ENCODE measurements at places on chromosomes 12 and 14.

GRCh38 chr12:127304751-127305725, 961.9 kb upstream of the TMEM132C start:
- no peak for DNase-seq

DNA sequence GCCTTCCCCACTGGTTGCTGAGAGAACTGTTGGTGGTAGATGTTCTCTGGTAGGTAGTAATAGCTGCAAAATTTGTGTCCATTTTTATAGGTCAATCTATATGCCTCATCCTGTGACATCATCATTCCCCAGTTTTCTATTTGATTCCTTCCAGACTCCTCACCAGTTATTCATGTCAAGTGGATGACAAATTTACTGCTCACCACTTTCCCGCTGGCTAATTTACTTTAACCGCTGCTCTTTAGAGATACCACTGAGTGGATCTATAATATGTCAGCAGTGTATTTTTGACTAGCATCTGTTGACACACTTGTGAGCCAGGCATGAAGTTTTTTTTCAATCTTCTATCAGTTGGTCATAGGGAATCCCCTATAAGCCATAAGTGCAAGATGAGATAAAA, 24.6 kb downstream of the GPR65 start:
- no peak for DNase-seq

DNA sequence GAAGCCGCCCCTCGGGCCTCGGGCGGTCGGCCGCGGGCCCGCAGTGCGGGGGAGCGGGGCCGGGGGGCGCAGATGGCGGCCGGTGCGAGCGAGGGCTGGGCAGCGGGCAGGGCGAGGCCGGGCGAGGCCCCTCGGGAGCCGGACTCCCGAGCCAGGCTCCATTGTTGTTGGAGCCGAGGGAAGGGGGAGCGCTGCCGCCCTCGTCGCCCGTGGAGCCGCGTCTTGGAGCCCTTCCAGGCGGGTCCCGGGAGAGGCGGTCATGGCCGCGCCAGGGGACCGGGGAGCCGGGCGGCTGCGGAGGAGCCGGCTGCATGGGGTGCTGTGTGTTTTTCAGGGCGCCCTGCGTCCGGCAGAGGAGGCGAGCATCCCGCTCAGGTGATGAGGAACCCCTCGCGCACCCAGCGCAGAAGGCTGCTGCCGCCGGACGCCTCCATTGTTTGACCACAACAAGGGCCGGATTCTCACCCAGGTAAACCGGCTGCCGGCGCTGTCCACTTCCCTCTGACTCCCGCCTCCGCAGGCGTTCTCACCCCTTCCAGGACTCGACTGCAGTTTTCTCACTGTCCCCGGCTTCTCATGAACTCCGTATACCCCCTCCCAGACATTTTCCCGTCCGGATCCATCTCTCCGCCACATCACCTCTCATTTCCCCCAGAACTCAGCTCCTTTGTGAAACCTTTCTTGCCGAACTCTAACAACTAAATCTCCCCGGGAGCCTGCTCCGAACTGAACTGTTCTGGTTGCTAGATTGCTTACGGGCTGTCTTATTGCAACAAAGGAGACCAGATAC, 732 bp downstream of the ZNF664 start:
- no peak for DNase-seq

DNA sequence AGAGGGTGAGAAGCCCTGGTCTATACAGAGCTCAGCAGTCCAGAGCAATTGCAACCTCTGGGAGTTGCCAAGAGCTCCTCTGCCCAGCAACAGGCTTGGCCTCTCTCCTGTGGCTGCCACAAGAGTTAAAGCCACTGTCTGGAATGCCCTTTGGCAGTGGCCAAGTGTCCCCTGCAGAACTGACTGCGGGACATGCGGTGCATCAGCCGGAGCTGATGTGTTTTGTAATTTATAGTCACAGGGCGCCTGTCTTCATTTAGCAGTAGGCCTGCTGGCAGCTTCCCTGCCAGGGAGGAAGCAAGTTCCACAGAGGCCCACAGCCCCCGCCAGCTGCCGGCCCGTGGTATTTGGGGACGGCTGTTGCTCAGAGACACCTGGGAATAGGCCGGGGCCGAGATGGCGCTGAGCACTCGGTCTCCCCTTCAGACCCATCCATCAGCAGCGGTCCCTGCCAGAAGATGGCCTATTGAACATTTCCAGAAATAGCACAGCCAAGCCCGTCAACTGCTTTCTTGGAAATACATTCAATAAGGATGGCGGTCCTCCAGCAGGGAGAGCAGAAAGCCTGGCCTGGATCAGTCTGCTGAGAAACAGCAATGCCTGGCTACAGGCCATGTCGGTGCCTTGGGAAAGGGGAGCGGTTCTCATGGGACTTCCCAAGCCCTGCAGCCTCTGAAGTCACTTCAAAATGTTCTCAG, 217.4 kb downstream of the CRADD start:
- DNase-seq: no peak

GRCh38 chr12:18207266-18207665, 54.1 kb upstream of the PIK3C2G start:
- no peak for DNase-seq

- no peak for DNase-seq
Measured at GRCh38 chr14:98682726-98683125, 589.3 kb downstream of the BCL11B start.

- peak; percentile 55 for DNase-seq
Measured at GRCh38 chr14:104749111-104749649, 3.8 kb upstream of the SIVA1 start.

- no peak for DNase-seq
Measured at GRCh38 chr14:37375566-37375965, 177.8 kb downstream of the MIPOL1 start.

GRCh38 chr12:24778486-24779304, 170.2 kb downstream of the BCAT1 start:
- peak; percentile 5 for DNase-seq

- no peak for DNase-seq
Measured at GRCh38 chr14:23556700-23557440, 799 bp downstream of the THTPA start.

- DNase-seq: no peak
Measured at GRCh38 chr12:7989827-7990491, 42.6 kb upstream of the FOXJ2 start.

- DNase-seq: no peak
Measured at GRCh38 chr14:41548666-41549065, 58.0 kb upstream of the LRFN5 start.

DNA sequence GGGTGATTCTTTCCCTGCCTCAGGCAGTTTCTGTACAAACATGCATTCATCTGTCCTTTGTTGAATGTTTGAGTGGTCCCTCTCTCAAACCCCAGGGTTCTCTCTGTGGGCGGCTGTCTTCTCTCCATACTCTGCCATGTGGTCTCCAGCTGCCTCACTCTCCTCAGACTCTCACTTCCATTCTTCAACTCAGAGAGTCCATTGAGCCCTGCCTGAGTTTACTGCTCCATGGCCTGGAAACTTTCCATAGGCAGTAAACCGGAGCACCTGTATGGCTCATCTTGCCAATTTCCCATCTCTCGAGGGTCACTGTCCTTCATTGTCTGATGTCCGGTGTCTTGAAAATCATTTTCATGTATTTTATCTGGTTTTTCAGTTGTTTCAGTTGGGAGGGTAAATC, 11.3 kb downstream of the C14orf132 start:
- DNase-seq: no peak

DNA sequence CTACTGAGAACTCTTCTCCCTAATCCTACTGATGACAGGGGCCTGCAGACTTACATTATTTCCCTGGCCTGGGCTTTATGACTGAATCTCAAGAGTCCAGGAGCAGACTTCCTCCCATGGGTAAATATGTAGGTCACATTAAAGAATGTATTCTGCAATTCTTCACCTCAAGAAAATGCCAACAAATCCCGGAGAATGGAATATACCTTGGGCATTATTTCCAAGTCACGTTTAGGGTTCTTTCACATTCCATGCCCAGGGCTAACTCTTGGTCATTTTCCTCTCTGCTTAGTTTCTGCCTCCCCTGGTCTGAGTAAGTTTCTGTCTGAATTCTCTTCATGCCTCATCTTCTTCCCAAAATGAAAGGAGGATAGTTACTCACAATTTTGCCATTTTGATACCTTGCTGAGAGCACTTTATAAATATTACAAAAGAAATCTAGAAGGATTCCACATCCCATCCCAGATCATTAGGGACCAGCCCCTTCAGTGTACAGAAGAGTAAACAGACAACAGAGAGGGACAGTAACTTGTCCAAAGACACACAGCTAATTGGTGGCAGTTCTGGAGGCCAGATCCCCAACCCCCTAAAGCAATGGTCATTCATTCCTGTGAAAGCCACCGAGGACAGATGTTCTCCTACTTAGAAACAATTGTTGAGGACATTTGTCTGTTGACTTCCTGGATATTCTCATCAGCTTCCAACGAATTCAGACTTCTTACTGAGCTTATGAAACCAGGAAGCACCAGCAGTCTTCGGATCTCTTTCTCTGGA, 605 bp downstream of the PAH start:
- no peak for DNase-seq

DNA sequence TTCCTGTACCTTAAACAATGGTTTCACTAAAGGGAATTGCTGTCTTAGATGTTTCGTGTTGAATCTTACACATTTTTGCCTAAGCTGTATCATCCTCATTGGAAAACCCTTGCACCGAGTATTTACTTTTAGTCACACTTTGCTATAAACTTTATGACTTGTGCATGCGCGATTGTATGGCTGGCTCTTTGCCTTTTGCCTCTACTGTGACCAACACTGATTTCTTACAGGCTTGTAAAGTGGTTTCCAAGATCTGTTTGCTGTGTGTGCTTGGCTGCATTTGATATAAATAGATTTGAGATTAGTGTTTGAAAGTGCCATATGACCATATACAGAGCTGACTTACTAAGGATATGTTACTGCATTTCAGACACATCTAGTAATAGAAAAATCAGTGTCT, 40.5 kb downstream of the RASSF3 start:
- no peak for DNase-seq

- DNase-seq: no peak
Measured at GRCh38 chr12:9740106-9740750, 7.3 kb upstream of the CLECL1 start.

GRCh38 chr12:82972624-82973023, 285.9 kb downstream of the TMTC2 start:
- DNase-seq: no peak

DNA sequence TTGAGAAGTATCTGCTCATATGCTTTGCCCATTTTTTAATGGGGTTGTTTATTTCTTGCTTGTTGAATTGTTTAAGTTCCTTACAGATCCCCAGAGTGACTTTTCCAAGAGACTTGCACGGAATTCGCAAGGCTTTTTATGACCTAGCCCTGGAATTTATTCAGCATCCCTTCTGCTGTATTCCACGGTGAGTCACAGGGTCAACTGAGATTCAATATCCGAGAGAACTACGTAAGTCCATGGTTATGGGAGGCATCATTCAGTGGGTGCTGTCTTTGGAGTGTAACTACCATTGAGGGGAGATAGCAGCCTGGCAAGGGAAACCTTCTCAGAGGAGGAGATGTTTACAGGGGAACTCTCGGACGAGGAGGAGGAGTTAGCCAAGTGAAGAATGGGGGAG, 20.9 kb upstream of the GPRC5A start:
- DNase-seq: peak; percentile 60

DNA sequence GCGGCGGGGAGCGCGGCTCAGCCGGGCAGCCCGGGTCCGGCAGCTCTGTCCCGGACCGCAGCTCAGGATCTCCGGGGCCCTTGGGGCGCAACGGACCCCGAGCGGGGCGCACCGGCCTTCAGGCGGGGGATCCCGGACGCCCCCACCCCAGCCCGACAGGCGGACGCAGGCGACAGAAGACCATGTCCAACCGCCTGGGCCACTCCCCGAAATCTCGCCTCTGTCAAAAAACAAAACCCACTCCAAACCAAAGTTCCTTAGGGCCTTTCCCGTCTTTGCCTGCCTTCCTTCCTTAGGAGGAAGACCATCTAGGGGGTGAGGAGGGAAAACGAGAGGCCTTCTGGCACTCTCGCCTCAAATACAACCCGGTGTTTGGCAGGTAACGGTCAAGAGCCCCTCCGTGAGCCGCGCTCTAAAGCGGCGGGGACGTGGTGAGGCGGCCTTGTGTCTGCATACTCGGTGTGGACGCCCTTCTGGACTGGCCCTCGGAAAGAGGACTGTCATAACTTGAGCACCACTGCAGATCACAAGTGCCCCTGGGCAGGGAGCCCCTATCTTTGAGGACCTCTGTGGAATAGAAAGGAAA, 604 bp downstream of the HCFC2 start:
- DNase-seq: peak; percentile 20

DNA sequence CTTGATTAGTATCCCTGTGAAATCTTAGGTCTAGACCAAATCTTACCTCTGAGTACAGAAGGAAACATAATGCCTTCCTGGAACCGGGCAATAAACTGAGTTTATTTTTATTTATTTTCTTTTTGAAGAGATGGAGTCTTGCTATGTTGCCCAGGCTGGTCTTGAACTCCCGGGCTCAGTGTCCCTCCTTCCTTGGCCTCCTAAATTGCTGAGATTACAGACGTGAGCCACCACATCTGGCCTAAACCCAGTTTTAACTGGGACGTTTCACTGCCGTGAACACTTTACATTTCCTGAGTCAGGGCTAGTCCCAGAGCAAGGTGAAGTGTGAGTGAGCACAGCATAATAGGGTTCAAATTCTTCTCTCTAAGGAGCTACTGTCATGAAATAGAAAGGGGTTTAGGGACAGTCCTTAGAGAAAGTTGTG, 671 bp downstream of the GUCY2C start:
- no peak for DNase-seq

DNA sequence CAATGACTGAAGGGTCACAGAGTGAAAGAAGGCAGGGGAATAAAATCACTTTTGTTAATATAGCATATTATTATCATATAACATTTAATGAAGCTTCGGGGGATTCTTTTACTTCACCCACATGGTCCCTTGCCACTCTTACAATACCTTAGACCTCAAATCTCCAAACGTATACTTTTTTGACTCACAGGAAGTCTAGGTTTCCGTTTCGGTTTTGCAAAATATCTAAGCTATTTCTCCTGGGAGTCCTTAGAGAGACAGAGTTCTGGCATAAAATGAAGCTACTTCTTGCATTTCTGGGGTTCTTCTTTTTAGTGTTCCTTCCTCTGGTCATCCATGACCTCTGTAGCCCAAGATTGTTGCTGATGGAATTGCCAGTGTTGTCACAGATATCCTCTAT, 590.5 kb upstream of the ATP2B1 start:
- no peak for DNase-seq

Measured in RWPE1 (cell line).